ENCODE measurements at places on chromosomes 11 and 22.

DNA sequence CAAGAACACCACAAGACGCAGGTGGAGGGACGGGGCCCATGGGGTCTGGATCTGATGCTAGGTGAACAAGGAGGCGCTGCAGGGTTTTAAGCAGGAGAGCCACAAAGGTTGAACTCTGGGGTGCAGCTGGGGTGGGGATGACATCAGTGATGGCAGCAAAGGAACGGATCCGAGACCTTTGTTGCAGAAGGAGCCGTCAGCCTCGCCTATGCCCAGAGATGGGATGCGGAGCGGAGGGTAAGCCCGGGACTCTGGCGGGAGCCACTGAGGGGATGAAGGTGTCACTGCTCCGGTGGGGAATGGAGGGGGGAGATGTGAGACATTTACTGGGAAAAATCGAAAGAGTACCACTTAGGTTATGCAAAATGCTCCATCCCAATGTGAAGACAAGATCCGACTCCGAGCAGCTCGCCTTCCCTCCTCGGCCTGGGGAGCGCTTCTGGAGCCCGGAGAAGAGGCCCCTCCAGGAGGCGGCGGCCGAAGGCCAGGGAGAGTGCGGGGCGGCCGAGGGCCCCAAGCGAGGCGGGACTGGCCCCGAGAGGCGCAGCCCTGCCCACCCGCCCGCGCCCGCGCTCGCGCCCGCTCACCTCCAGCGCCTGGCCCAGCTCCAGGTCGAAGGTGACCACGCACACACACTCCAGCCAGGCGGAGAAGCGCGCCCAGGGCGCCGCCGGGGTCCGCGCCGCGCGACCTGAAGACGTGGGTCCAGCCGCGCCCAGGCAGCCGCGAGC lies 422 bp downstream of the DENND6B start:
- DNase-seq = no peak

DNA sequence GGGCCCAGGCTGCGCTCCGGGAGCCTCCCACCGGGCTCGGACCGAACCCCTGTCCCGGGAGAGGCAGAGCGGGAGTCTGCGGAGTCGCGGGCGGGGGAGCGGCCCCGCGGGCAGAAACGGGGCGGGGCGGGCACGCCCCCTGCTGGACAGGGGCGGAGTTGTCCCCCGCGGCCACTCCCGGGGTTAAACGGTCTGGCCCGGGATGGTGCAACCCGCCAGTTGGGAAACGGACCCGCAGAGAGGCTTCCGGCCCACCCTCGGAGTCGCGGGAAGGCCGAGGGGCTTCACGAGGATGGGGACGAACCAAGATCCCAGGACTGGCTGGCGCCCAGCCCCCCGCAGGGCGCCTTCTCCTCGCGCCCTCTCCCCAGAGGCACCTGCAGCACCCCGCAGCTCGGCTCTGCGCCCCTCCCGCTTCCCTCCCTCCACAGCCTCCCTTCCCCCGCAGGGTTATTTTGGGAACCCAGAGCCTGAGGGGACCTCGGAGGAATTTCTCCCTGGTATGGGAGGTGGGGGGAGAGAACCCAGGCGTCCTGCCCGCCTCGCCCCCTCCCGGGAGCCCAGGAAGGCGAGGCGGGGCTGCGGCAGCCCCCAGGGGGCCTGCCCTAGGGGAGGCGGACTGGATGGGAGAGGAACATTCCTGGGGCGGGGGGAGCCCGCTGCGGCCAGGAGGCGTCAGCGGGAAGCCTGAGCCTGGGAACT lies 902 bp downstream of the RASGRP2 start:
- DNase-seq = peak; percentile 77

DNA sequence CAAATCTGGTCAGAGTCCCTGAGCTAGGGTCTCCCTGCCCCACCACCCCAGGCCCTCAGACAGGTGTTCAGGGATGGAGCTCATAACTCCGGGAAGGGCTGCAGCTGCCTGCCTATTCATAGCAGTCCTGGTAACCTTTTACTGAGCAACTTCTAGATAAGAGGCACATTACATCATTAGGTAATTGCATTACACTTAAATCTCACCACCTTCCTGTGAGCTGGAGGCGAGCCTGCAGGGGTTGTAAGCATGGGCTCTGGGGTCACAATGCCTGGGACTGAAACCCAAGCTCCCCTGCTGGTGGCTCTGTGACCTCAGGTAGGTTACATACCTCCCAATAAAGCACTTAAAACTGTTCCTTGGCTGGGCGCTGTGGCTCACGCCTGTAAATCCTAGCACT lies 22.5 kb downstream of the TP53I11 start:
- no peak for DNase-seq

DNA sequence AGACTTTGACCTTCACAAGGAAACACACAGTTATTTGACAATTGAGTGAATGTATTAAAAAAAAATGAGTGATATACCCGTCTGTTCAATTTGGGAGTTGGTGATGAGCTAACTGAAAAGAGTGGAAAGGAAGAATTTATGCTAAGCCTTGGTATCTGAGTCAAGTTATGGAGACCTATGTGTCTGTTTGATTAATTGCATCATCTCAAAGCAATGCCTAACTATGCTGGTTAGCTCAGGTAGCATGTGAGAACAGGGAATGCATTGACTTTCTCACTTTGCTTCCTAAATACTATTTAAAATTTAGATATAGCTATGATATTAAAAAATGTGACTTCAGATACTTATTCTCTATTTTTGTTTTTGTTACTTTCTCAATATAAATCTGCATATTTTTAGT lies 110.5 kb downstream of the DDX10 start:
- no peak for DNase-seq

GRCh38 chr11:122207505-122207904 lies 91.5 kb upstream of the BLID start:
- DNase-seq = no peak

DNA sequence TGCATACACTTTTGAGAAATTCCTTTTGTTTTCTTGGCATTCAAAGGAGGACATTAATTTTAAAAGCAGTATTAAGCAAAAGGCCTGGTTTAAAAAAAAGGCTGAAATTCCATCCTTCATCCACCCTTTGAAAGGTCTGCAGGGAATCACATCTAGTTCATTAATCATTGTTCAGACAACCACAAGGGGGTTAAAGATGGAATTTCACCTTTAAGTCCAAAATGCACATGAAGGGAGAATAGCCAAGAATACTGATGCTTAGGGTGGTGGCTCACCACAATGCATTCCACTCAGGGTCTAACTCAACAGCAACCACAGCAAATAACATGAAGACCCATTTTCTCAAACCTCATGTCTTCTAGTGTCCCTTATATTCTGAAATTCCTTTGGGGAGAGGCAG lies 256.9 kb downstream of the CADM1 start:
- no peak for DNase-seq

GRCh38 chr22:48353116-48353947 lies 1474.3 kb downstream of the BRD1 start:
- no peak for DNase-seq

GRCh38 chr22:30829901-30830550 lies 135.4 kb downstream of the OSBP2 start:
- DNase-seq = no peak

GRCh38 chr11:97738751-97739150 lies 1282.0 kb upstream of the CNTN5 start:
- DNase-seq = no peak

DNA sequence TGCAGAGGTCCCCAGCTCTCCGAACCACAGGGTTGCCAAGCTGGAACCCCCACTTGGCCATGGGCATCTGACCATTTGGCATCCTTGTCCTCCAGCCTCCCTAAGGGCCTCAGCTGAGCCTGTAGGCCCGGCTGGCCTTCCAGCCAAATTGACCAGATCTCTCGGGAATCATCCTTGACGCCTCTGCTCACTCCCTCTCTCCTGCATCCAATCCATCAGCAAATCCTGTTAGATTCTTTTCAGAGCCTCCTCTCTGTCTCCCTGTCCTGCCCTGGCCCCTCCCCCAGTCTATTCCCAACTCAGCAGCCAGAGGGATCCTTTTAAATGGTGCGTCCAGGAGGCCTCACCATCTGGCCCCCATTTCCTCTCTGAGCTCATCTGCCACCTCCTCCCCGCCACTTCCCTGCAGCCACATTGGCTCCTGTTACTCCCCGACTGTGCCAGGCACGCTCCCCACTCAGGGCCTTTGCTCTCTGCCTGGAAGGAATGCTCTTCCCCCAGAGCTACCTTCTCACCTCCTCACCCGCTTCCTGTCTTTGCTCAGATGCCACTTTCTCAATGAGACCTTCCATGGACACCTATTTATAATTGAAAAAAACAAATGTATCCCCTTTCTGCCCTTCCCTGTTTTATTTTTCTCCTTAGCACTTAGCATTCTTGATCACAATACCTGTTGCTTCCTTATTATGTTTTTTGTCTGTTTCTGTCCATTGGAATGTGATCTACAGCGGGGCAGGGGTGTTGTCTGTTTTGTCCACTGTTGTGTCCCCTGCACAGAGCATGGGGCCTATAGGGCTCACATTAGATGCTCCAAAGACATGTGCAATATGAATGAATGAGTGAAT lies 78.1 kb downstream of the NFAM1 start:
- no peak for DNase-seq

DNA sequence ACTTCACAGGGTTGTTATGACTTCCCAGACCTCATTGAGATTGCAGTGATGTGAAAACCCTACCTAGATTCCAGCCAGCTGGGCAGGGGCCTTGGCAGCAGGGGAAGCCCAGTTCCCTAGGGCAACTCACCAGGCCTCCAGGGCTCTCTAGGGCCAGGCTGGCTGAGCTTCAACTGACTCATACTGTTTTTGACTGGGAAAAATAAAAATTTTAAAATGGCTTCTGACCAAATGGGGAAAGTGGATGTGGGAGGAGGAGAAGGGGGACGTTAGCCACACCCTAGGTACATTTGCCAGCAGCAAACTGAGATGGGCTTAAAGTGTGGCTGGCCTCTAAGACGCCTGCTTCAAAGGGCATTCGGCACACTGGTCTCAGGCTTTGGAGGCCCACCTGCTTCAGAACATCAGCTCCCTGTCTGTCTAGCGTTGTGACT lies 39.0 kb downstream of the BMAL1 start:
- DNase-seq = no peak

GRCh38 chr22:42648368-42649245 lies 585 bp downstream of the CYB5R3 start:
- peak; percentile 47 for DNase-seq

DNA sequence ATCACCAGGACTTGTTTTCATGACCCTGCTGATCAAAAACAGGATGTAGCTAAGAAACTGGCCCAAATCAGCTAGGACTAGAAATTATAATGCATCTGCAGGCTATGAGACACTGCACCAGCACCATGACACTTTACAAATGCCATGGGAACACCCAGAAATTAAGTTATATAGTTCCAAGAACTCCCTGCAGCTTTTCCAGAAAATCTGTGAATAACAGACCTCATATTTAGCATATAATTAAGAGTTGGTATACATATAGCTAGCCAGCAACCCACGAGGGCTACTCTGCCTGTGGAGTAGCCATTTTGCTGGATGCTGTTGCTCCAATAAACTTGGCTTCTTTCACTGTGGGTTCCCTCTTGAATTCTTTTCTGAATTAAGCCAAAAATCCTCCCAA lies 101.0 kb downstream of the PGR start:
- no peak for DNase-seq

DNA sequence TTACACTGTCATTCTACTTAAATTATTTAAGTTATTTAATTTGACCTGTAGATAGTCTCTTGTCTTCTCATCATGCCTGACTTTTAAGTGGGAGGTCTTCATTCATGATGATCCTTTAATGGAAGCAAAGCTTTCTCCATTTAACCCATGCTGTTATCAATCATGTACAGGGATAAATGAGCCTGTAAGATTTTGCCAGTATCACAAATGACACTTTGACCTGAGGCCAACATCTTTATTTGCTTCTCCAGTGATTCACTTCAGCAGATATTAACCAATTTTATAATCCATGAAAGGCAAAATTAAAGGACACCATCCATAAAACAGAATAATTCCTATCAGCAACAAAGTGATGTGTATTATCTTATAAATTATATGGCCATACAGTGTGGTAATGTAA lies 7.7 kb downstream of the CCDC73 start:
- DNase-seq = no peak

DNA sequence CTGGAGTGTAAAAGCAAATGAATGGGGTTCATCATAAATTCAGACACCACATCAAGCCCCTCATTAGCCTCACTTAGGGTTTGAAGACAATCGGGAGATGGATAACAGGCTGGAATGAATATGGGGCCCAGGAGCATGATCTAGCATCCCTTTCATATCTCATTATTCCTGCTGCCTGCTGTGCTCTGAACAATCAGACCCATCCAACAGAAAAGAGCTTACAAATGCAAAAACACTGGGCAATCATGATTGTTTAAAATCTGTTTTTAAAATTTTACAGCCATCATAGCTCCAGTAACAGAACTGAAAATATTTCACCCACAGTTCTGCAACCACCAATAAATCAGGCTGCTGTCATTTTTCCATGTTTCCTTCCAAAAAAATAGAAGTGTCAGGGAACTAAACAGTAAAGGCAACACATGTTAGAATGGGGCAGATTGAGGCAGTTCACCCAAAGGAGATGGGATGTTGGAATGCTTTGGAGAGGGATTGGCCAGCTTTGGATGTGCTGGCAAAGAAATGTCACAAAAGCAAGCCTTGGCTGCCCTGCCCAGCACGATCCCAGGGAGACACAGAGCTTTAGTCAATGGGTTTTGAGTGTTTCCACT lies 47.8 kb upstream of the BMAL1 start:
- DNase-seq = no peak

DNA sequence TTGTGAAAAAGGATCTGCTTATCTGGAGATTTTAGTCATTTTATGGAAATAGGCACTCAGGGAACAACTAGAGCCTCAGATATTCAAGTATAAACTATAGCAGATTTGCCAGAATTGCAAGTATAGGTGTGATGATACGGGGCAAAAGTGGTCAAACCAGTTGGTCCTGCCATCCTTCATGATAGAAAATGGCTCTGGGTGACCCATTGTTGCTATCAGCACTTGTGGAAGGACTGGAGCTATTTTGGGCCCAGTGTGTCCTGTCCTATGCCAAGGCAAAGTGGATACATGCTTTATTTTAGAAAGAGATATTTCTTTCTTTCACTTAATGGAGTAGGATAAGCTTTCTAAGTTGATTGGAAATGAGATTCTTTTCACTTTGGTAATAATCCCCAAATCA lies 85.2 kb downstream of the PPP6R3 start:
- DNase-seq = no peak

DNA sequence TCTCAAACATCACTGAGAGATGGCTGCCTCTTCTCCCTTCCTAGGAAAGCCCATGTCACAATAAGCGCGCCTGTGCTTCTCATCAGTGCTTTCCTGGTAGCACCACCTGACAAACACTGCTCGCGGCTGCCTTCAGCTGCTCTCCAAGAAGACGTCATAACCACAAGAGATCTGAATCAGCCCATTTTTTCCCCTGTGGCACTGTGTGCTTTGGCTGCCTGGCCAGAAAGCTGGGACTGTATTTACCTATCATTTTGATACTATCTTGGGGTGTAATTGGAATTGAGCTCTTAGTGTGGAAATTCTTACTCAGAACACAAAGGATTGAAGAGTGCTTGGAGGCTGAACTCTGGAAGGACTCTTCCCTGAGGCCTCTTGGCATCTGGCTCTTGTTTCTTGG lies 50.3 kb upstream of the EHF start:
- DNase-seq = no peak
